ENCODE measurements at places on chromosomes 5 and 9.

- peak; percentile 72 for DNase-seq
Observed at GRCh38 chr9:38620483-38621433, at the start of gene ANKRD18A. Gene ANKRD18A, minus strand, starts transcription at chr9:38620596. Its CDS starts 311 bp downstream, at chr9:38620285.

GRCh38 chr5:135445306-135445985 lies 1.7 kb downstream of the DCANP1 start:
- DNase-seq: no peak

- no peak for DNase-seq
Observed at GRCh38 chr9:13064676-13065075, 214.8 kb downstream of the MPDZ start.

- DNase-seq: no peak
Observed at GRCh38 chr5:6904860-6905259, 191.6 kb downstream of the TENT4A start.

- DNase-seq: no peak
Observed at GRCh38 chr5:54146916-54147315, 163.5 kb downstream of the ARL15 start.

DNA sequence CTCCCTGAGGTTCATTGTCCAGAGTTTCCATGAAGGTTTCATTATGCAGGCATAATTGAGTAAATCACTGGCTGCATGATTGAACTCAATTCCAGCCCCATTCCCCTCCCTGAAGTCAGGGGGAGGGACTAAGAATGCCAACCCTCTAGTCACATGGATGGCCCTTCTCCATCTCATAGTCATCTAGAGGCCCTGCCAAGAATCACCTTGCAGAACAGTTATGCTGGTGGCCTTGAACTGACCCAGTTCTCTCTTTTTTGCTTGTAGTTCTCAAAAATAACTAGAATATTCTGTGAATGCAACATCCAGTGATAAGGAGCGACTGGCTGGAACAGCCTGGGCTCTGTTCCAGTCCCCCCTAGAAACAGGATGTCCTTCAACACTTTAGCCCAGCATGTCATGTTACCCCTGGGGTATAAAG lies 31.7 kb downstream of the SLC35A4 start:
- DNase-seq: no peak

DNA sequence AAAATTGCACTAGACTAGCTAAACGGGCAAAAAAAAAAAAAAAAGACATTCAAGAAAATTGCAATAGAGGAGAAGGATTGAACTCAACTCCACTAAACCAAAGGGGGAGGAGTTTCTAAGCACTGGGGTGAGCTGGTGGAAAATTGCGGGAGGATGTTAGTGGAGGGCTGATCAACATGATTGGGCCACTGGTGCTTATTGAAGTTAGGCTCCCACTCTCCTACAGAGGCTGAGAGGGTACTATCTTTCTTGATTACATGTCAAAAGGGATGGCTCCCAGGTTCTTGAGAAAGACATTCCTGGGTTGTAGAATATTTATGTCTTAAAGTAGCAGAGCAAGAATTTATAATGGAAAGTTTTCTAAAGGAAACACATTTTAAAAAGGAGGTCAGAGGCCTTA lies 38.0 kb downstream of the CAMK4 start:
- DNase-seq: no peak

GRCh38 chr5:39523821-39524220 lies 99.0 kb upstream of the DAB2 start:
- DNase-seq: no peak

DNA sequence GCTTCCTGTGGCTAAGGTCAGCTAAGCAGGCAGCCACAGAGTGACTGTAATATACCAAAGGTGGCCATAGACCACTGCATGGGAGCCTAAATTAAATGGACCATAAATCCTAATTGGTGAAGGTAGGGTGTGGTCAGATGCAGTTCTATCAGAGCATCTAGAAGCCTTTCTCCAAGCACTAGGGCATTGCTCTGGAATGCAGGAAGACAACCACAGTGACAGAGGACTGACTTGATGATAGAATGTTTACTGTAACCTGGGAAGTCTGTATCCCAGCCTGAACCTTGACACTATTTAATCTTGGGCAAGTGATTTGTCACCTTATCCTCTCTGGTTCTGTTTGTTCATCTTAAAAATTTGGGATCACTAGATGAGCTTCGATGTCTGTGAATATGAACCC lies 2.3 kb downstream of the FBXO38 start:
- DNase-seq: no peak

DNA sequence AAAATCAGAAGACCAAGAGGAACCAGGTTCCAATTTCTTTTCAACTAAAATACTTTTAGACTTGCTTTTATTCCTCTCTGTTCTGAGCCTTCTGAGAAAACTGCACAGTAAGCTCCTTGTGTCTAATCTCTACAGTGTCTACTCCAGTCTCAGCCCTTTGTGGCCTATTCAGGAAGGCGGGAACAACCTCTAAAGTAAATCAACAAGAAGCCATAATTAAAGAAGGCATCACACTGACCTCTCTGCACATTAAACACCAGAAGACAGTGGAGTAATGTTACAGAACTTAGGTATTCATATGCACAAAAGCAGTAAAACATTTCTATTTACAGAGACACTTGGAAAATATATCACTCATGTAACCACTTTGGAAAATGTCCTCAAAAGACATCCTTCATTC lies 14.9 kb downstream of the XPA start:
- DNase-seq: no peak

DNA sequence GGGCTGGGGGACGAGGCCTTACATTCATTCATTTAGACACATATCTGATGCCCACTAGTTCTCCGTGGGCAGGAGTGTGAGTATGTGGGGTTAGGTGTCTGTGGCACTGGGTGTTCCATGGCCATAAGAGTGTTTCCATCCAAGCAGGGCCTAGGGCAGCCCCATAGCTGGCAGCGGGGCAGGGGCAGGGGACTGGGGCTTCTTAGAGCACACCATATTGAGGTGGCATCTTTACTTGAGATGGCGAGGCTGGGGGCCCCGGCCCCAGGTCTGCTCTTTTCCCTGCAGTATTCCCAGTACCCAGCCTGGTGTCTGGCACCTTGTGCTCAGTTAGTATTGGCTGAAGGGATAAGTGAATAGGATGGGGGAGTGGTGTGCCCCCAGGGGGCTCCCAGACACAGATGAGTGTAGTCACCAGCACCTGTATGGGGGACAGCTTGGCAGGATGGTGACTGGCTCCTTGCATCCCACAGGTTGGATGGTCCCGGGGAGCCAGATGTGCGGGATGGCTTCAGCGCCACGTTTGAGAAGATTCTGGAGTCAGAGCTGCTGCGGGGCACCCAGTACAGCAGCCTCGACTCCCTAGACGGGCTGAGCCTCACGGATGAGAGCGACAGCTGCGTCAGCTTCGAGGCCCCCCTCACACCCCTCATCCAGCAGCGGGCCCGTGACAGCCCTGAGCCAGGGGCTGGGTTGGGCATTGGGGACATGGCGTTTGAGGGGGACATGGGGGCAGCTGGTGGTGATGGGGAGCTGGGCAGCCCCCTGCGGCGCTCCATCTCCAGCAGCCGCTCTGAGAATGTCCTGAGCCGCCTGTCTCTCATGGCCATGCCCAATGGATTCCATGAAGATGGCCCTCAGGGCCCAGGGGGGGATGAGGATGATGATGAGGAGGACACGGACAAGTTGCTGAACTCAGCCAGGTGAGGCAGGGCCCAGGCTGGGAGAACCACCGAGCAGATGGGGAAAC lies 17.5 kb downstream of the PSD2 start:
- DNase-seq: no peak

- DNase-seq: no peak
Observed at GRCh38 chr5:14552017-14552416, 29.6 kb upstream of the OTULINL start.

- no peak for DNase-seq
Observed at GRCh38 chr5:90894866-90895420, 336.3 kb downstream of the ADGRV1 start.

DNA sequence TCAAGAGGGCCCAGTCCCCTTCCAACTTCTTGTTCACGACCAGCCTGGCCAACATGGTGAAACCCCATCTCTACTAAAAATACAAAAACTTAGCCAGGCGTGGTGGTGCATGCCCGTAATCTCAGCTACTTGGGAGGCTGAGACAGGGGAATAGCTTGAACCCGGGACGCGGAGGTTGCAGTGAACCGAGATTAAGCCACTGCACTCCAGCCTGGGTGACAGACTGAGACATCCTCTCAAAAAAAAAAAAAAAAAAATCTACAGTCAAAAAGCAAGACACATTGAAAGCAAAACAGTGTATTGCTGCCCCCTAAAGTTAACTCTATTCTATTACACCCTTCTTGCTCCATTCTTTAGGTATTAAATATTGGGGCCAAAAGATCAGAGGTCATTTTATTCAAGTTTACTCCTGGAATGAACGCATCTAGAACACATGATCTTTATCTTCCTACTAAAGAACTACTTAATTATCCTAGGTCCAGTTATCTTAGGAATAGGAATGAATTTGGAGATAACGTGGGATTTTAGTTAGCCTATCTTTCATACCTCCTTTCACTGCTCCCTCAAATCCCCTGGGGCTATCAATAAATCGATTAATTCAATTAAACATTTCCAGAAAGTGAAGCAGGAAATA lies 2.4 kb downstream of the ATG12 start:
- DNase-seq: no peak

DNA sequence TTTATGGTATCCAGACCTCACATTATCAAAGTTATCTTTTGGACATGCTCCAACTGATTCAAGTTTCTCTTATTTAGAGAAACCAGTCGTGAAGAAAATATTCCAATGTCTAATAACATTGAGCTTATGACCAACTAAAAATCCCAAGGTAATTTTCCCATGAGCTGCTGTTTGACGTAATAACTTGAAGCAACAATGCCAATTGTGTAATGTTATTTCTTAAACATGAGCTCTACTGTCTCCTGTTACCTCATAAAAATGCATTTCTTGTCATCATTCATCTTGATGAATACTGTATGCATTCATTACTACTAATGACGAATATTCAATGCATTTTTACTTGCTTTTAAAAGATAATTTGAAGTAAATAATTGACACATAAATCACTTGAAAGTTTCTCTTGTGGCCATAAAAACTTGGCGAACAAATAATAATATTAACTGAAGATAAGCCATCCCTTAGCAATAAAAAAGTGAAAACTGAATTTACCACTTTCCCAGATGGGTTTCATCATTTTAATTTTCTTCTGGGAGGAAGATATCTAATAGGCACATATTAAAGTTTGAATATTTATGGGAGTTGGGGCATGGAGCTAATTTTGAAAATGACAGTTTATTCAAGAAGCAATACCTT lies 424 bp upstream of the MARCOL start:
- DNase-seq: no peak

DNA sequence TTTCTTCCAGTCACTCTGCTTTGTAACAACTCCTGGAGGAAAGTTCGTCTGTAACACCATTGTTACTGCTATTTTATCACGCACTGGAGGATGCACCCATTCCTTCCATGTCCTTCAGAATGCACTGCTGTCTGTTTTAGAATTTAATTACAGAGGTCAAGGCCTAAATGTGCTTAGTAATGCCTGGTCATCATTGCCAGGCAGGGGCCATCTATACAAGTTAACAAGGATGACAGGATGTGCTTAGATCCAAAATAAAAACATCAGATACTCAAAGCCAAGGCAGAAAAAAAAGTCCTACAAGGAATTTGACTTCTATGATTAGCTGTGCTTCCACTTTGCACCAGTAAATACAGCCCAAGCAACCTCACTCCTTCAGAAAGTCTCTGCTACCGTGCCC lies 371.4 kb downstream of the SEMA5A start:
- no peak for DNase-seq

DNA sequence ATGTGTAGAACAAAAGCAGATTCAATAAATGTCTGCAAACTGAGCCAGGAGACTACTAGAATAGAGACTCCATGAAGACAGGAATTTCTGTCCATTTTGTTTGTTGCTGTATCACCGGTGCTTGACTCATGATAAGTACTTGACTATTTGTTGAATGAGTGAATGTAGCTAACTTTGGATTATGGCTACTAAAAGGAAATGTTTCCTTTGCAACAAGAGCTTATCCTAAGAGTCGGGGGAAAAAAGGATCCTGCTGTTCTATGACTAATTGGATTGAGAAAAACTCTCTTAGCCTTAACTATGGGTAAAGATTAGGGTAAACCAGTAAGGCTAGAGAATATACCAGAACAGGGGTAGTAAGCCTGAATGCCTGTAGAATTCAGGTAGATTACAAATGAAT lies 3.5 kb downstream of the PAIP1 start:
- DNase-seq: no peak

- DNase-seq: no peak
Observed at GRCh38 chr5:149247726-149248125, 23.9 kb upstream of the AFAP1L1 start.

GRCh38 chr5:43415935-43416802 lies 4.0 kb upstream of the CCL28 start:
- no peak for DNase-seq

DNA sequence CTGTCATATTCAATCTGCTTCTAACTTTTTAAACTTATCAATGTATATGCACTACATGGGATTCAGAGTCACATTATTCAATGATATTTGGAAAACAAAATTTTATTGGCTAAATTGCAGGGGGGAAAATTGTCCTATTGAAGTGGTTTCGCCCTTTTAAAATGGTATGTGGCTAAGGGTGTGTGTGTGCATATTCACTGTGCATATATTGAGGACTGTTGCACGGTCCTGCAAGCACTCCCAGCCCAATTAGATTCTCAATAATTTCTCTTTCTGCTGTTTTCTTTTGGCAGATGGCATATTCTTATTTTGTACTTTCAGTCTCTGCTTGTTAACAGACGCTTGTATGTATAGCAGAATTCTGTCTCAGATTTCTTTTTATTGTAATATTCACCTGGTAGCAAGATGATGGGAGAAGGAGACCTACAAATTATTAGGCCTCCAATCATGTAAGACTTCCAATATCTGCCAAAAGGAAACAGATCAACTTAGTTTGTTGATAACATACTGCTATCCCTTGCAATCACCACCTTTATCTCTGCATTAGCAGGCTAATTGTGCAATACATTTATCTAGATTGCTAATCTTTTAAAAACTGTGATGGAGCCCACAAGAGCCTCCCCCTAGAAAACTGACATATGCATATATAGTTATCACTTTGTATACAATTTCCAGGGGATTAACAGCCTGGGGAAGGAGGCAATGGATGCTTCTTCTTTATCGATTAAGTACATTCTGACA lies 411.5 kb downstream of the PLK2 start:
- no peak for DNase-seq

DNA sequence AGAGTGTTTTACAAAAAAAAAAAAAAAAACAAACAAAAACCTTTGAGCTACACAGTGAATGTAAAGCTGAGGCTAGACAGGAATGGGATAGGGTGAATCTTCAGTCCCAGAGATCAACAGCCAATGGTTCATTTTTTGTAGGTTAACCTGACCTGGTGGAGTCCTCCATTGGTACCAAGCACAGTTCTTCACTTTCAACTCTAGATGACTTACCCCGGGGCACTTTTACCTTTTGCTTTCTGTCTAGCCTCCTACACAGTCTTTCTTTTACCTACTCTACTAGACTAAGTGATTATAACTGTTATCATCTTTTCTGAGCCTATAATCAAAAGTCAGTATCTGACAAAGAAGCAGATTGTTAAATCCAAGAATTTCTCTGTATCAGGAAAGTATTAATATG lies 50.9 kb downstream of the ANXA2R start:
- no peak for DNase-seq

Measured in NCI-H187 (cell line).